ENCODE measurements at places on chromosomes 7 and 10.

GRCh38 chr7:101746314-101746713 lies 71.1 kb upstream of the CUX1 start:
- DNase-seq: no peak

DNA sequence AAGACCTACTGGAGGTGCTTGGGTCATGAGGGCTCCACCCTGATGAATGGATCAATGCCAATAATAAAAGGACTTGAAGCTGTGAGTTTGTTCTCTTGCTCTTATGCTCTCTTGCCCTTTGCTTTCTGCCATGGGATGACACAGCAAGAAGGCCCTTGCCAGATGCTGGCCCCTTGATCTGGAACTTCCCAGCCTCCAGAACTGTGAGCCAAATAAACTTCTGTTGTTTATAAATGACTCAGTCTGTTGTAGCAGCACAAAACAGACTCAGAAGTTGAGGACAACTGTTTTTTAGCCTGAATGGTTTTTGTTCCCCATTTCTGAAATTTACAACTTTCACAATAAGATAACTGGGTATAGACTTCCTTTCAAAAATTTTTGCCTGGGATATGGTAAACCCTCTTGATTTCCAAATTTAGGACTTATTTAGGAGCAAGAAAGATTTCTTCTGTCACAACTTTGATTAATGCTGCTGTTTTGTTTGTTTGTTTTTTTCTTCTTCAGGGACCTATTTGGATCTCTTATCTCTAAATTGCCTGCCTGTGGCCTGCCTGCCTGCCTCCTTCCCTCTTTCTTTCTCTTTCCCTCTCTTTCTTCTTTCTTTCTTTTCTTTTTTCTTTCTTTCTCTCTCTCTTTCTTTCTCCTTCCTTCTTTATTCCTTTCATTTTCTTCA lies 12.1 kb downstream of the ENTPD1 start:
- DNase-seq: no peak

GRCh38 chr10:21494191-21495001 lies 31.1 kb downstream of the SKIDA1 start:
- no peak for DNase-seq

- no peak for DNase-seq
These were observed 205.2 kb upstream of the ADARB2 start for GRCh38 chr10:1942478-1942877.

Data from mammary epithelial cell (primary cell).